ENCODE measurements at places on chromosomes 12 and 14. TPM values are rescaled to one million over a fixed set of nuclear protein-coding genes. Genes with fewer than 3 reads are reported as not detected.

POTEG gene
- not detected for total RNA-seq

HVCN1 gene
- total RNA-seq, result 1.4 TPM

AQP2 gene
- not detected for total RNA-seq

LRCOL1 gene
- 0.28 TPM for total RNA-seq

- peaks cover 19% of the 10 kb centered on the region for H3K36me3 ChIP-seq
- H3K4me3 ChIP-seq, result no peak overlapping the region
- H3K27me3 ChIP-seq, result no peaks in the 10 kb centered on the region
- H3K4me1 ChIP-seq, result peaks cover 15% of the 10 kb centered on the region
- DNase-seq, result no peak
- H3K27ac ChIP-seq, result no peak overlapping the region
These were observed 32.7 kb downstream of the RAD9B start for GRCh38 chr12:110534811-110535210.

DNA sequence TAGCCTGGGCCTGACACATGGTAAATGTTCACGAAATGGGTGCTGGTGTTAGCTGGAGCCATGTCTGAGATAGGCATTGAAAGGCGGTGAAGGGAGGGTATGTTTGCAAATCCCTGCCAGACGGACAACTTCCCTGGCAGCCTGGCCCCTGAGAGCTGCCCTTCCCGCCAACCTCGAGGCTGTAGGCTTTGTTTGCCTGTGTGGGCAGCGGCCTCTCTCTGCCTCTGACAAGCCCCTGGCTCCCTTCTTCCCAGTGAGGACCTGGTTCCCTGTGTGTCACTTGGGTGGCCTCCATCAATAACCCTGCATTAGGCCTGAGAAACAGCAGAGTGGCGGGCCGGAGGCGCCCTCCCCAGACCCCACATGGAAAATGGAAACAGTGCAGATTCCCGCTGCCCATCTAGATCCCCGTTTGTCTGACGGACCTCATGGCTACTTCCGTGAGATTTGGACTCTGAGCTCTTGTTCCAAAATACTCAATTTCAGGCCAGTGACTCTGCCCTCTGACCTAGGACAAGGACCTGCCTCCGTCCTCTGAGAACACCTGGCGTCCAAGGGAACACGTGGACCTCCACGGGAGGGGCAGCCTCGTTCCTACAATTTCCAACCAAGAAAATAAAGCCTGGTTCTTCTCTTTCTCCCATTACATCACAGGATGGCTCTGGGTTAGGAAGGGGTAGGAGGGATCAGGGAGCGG, 325.5 kb downstream of the DPF3 start:
- no peak overlapping the region for H3K4me3 ChIP-seq
- no peak overlapping the region for H3K27ac ChIP-seq
- no peak for DNase-seq
